ENCODE measurements at places on chromosomes 5 and 9.

DNA sequence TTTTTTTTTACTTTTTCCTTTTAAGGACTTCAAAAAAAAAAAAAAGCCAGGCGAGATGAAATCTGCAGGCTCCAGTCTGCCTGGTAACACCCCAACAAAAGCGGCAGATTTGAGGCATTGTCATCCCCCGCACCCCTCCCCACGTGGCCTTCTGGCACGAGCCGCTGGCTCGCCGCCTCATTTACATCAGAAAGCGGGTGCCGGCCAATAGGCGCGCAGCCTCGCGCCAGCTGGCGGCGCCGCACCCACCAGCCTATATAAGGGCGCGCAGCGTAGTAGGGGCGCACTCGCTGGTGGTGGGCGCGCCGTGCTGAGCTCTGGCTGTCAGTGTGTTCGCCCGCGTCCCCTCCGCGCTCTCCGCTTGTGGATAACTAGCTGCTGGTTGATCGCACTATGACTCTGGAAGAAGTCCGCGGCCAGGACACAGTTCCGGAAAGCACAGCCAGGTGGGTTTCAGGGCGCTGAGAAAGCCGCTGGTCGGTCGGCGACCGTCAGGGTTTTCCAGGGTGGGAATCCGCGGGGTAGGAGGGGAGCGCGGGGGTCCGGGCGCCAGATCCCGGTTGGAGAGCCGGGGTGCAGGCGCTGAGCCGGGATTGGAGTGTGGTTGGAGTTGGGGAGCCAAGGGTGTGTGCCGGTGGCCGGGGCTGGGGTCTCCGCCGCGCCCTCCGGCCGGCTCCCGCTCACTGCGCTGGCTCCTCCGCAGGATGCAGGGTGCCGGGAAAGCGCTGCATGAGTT is at the start of gene GADD45G:
Gene GADD45G (plus strand): TSS at position 284 of the 736 bp plus-strand sequence. CDS start 110 bp downstream, at position 394.
- peak; percentile 93 for DNase-seq

DNA sequence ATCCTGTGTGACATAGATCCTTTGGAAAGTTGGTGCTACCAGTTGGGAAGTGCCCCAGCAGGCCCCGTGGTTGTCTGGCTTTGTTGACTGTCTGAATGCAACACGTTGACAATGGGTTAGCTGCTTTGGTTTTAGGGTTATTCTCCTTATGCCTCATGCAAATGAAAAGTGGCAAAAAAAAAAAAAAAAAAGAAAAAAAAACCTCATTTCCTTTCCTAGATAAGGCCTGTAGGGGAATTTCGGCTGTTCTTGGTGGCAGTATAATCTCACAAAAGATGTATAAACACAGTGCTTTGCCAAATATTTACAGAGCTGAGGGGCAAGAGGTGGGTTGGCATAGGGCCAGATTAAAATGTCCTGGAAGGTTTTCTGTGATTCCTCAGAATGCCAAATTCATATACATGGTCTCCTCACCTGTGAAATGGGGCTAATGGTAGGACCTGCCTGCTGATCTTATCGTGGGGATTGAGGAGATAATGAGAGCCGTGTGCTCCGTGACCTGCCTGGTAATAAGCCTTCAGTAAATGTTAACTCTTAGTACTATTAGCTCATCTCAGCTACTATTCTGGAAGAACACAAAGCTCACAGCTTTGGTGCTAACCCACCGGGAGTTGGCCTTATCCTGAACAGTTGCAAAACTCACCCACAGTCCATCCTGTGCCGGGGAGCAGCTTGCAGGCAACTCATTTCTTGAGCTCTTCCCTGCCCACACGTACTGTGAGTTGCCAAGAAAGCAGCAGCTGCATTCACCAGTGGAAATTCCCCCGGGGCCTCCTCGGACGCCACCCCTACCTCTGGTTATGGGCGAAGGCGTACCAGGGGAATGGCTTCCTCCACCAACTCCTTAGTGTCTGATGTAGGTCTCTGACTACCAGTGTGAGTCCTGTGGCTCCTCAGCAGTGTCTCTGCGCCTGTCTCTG is 220.3 kb downstream of the NR3C1 start:
- no peak for DNase-seq

DNA sequence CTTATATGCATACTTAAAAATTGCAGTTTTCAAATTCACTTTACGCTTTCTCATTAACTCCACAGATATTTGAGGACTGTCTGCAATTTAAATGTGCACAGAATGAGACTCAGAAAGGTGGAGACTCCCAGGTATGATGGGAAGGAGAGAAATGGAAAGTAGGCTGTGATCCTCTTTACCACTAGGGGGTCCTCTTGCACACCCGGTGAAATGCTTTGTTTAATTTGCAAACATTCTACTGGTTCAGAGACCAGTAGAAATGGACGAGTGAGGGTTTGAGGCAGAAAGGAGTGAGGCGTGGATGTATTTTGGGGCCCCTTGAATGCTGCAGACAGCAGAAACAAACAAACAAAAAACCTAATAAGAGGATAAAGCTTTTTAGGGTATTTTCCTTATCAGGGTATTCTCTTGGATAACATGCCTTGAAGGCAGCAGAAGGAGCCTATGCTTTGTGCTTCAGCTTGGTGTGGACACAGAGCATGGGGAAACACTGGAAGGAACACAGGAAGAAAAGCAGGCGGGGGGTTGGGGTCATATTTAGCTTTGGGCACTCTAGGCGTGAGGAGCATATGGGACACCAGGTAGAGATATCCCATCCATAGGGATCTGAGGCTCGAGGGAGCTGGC is 410.1 kb downstream of the DMRT2 start:
- DNase-seq, result no peak

DNA sequence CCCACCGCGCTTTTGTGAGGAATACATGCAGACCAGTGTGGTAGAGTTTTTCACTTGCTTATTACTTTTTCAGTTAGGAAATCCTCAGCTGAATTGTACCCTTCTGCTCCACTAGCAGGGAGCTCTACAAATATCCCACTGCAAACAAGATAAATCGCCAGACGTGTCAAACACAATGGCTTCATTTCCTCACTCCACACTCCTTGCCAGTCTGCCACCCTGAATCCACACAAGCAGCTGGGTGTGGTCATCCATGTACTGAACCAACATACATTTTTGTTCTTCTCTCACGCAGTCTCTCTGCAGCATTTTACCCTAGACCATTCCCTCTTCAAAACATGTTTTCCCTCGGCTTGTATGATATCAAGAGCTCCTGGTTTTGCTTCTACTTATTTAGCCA is 3.7 kb upstream of the ROR2 start:
- DNase-seq, result no peak

DNA sequence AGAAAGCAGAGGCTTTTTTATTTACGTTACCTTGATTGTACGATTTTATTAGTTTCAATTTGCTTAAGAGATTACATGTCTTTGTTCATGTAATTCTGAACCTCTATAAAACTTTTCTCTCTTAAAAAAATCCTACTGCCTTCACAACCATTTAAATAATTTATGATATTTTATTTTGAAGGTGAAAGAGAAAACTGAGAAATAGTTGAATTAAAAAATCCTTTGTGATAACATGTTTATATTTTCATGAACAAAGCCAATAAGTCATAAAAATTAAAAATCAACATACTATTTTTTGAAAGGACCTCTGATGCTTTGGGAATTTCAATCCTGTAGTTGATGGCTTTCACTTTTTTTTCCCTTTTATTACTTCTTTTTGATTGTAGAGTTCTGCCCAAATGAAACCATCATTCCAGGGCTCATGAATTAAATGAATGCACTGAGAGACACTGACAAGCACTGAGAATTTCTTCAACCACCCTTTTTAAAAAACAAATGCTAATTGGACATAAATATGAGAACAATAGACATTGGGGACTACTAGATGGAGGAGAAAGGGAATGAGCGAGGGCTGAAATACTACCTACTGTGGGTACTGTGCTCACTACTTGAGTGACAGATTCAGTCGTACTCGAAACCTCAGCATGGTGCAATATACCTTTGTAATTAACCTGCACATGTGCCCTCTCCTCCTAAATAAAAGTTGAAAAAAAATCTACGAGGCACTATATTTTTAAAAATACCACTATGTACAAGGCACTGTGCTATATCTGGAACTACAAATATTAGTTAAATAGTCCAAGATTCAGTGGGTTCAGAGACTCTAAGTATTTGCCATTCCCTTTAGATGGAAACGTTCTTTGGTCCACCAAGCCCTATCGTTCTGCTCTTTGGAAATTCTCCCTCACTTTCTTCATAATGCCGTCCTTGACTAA is 5.9 kb downstream of the CDKN2A start:
- DNase-seq, result no peak

GRCh38 chr9:77582525-77582924 is 65.6 kb downstream of the GNA14 start:
- DNase-seq, result peak; percentile 22

DNA sequence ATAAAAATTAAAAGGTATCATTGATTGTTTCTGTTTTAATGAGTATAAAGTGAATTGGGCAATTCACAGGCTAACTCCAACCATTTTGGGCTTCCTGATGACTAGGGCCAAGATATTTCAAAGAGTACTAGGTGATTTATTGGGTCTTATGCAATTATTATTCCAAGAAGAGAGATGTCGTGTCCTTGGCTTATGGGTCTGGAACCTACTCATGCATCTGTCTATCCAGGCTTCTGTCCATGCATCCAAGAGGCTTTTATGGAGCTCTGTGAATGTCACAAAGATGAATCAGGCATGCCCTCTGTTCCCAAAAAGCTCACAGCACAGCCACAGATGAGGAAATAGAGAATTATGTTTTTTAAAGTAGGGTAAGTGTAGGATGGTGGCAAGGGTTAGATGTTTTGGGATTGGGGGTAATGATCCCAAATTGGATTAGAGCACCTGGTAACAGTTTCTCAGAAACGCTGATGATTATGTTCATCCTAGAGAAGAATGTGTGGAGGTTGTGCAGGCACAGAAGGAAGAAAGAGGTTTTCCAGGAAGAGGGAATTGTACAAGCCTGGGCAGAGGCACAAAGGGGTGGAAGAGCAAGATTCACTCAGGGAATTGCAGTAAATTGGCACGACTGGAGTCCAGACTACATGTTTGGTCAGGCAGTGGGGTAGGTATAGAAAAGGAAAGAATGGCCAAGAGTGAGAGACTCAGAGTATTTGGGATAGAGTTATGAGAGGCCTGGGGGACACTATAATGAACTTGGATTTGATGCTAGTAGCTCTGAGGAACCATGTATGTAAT is 83.0 kb upstream of the TNC start:
- DNase-seq, result no peak

GRCh38 chr9:105065098-105066088 is 137.4 kb upstream of the ABCA1 start:
- peak; percentile 12 for DNase-seq

GRCh38 chr5:133801431-133801830 is 167.0 kb downstream of the C5orf15 start:
- no peak for DNase-seq

DNA sequence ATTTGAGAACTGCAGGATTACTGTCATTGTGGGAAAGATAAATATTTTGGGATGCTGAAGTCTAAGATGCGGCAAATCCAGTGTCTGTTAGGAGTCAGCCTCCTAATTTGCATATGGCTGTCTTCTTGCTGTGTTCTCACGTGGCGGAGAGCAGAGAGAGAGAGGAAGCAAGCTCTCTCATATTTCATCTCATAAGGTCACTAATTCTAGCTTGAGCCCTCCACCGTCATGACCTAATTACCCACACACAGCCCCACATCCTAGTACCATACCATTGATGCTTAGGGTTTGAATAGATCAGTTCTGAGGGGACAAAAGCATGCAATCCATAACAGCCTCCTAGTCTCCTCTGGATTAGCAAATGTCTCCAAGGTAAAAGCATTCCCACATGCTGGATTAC is 124.5 kb downstream of the CDH12 start:
- no peak for DNase-seq

GRCh38 chr9:115517335-115518075 is 399.5 kb upstream of the TNC start:
- DNase-seq, result no peak

GRCh38 chr9:135224921-135225541 is 137.6 kb downstream of the OLFM1 start:
- no peak for DNase-seq

DNA sequence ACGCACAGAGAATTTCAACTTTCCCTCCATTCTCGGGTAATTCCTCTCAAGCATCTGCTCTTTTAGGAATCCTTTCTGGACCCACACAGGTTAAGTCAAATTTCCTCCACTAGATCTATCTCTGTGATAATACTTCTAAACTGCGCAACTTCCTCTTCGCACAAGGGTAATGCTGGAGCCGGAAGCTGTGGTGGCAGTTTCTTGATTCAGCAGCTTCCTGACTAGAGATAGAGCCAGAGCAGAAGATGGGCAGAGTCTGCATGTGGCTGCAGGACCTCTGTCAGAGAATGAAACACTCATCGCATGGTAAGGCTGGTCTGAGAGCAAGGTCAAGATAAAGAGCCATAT is 11.1 kb upstream of the CDC42SE2 start:
- DNase-seq, result peak; percentile 84

GRCh38 chr9:80025796-80026520 is 454.2 kb downstream of the TLE4 start:
- no peak for DNase-seq

GRCh38 chr9:97382099-97382718 is 29.7 kb upstream of the TDRD7 start:
- no peak for DNase-seq

DNA sequence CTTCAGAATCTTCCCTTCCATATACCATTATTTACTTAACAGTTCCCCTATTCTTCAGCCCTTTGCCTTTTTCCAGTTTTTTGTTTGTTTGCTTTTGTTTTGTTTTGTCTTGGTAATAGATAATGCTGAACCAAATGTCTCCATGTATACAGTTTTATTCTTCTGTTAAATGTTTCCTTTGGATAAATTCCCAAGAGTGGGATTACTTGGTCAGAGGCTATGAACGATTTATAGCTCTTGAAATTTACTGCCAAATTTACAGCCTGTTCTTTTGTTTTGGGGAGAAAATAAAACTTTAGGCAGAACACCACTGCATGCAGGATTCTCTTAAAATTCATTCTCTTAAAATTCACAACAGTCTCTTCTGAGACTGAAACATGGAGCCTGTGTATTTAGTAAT is 38.6 kb downstream of the NR4A3 start:
- no peak for DNase-seq

GRCh38 chr5:153066281-153066680 is 424.2 kb upstream of the GRIA1 start:
- no peak for DNase-seq

GRCh38 chr9:110579034-110579861 is at the start of gene SVEP1:
Gene SVEP1 (minus strand): TSS chr9:110579741. CDS start chr9:110579543, 198 bp downstream.
- no peak for DNase-seq

- DNase-seq, result no peak
Measured at GRCh38 chr9:129761293-129761900, 8.6 kb upstream of the PTGES start.

DNA sequence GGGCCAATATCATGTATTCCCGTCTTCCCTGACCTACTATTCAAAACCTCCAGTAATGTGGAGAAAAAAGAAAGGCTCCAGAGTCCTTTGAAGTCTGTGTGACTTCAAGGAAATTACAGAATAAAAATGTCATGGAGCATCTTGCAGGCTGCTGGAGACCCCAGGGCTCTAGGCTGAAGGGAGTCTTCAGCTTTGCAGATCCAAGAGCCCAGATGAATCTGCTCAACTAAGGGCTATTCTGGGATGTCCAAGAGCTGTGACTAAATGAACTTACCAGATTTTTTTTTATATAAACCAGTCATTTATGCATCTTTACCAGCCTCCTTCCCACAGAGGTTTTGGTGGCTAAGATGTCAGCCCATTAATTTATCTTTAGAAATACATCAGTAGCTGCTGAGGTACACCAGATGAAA is 167.3 kb downstream of the MUSK start:
- DNase-seq, result no peak

- DNase-seq, result no peak
Measured at GRCh38 chr9:125767349-125767748, 20.2 kb downstream of the PBX3 start.

Data from hematopoietic multipotent progenitor cell treated with erythropoietin and hydrocortisone succinate and interleukin-3 and kit ligand, for 8 days (in vitro differentiated cells).